Left lobe of liver (tissue), 2 donors: ENCODE measurements at places on chromosomes 4 and X. TPM values are rescaled to one million over a fixed set of nuclear protein-coding genes. Genes with fewer than 3 reads are reported as not detected.
A peak's percentile ranks its signal among the peaks of the same experiment; 100 is the strongest.

HPRT1 gene
- total RNA-seq, result 6.8 TPM

TSPYL2 gene
- 4.8 TPM for total RNA-seq

PARM1 gene
- total RNA-seq, result 0.40 TPM

SORCS2 gene
- total RNA-seq, result 0.35 TPM

FOXR2 gene
- not detected for total RNA-seq

SPANXC gene
- total RNA-seq, result not detected

RTL9 gene
- 0.08 TPM for total RNA-seq

SLITRK4 gene
- not detected for total RNA-seq

RTL5 gene
- 3.1 TPM for total RNA-seq

MAGEA2 gene
- total RNA-seq, result not detected

FGF2 gene
- 1.2 TPM for total RNA-seq

SLC16A2 gene
- total RNA-seq, result 65.6 TPM

BANK1 gene
- 0.10 TPM for total RNA-seq

IQCM gene
- not detected for total RNA-seq

DNA sequence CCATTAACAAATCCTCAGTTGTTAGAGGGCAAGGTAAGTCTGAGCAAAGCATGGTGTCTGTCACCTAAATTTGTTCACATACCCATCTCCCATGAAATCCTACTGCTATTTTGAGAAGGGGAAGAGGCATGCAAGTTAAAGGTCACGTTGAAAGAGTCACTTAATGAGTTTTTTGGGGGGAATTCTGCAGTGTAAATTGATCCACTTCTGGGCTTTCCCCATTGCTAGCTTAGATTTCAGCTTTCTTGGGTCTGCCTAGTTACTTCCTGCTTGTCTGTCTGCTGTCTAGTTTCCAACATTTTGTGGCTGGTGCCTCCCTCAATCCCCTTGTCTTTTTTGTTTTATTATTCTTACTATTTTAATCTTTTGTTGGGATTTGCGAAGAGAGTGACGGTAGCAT is 32.0 kb downstream of the CEP135 start:
- DNase-seq, result no peak

DNA sequence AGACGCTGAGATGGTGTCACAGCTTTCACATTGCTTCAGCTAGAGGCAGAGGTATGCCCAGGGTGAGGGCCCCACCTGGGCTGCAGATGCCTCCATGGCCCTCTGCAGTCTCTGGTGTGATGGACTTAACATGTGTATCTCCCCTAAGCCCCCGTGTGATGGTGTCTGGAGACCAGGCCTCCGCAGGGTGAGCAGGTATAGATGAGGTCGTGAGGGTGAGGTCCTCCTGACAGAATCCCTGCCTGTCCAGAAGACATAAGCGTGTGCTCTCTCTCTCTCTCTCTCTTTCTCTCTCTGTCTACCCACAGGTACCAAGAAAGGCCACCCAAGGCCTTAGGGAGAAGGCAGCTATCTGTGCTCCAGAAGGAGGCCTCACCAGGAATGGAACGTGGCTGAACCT is 50.9 kb downstream of the CPZ start:
- DNase-seq, result peak; percentile 8

GRCh38 chr4:108165586-108165985 is 3.1 kb downstream of the LEF1 start:
- DNase-seq, result no peak

DNA sequence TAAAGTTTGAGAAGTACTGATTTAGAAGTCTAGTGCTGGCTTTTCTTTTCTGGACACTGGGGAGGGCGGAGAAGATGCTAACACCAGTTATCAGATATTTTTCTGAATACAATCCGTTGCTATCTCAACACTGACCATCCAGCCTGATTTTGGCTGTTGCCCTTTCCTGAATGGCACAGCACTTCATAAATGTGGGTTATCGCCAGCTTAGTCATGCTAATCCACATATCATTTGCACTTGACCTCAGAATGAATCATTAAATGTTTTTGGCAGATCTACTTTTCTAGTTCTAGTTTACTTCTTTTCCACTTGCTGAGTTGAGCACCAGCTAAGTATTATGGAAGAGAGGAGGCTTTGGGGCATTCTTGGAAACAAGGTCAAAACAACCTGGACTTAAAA is 60.8 kb upstream of the ESX1 start:
- DNase-seq, result no peak

GRCh38 chr4:26330186-26330787 is 9.5 kb downstream of the RBPJ start:
- no peak for DNase-seq

- no peak for DNase-seq
These were observed 51.8 kb downstream of the SCML1 start for GRCh38 chrX:17788956-17789562.

DNA sequence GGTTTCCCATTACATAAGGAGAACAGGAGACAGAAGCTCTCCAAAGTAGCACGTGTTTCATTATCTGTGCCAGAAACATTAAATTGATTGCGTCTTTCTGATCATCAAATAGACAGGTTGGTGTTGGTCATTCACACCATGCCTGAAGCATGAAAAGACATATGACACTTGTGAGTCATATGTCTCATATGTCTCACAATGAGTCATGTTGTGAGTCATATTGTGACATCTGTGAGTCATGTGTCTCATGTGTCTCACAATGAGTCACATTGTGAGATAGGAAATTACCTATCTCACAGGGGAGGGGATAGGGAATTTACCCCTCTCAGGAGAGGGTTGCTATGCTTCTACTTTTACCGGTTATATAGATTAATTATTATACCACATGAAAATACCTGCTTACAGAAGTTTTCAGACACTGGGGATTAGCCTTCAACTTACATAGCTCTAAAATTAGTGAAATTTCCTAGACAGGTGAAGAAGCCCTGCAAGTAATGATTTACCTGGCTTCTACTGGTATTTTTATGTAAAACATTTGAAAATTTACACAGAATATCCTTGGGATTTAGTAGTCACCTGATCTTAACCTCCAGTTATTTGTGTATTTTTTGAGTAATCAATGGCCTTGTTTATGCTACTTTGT is 80.8 kb downstream of the NPFFR2 start:
- no peak for DNase-seq

DNA sequence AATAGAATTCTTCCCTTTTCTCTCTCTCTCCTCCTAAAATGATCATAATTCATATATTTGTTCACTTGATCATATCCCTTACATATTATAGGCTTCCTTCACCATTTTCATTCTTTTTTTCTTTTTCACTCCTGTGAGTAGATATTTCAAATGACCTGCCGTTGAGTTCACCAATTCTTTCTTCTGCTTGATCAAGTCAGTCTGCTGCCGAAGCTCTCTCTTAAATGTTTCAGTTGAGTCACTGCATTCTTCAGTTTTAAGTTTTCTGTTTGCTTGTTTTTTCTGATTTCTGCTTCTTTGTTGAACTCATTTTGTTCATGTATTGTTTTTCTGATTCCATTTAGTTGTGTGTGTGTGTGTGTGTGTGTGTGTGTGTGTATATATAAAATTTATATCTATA is 354.3 kb downstream of the GPAT3 start:
- no peak for DNase-seq

GRCh38 chr4:124666496-124666895 is 46.0 kb downstream of the ANKRD50 start:
- no peak for DNase-seq

DNA sequence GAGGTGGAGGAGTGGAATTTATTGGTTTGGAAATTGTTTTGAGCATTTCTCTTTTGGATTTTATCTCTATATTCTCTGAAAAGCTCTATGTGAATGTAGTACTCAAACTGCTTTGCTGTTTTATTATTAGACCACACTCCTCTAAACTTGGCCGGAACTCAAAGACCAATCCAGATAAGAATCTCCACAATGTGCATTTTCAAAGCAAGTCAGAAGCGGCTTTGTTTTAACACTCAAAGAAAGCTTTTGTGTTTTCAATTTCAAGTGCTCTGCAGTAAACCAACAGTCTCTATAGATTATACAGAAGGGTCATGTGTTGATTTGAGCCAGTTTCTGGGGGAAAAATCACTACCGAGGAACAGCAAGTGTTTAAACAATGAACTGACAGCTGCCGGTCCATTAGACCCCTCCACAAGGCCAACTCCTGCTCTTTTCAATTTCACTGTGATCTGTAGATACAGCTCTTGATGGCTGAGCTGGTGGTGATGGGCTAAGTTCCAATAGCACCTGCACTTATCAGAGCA is 79.4 kb downstream of the FTHL17 start:
- no peak for DNase-seq

DNA sequence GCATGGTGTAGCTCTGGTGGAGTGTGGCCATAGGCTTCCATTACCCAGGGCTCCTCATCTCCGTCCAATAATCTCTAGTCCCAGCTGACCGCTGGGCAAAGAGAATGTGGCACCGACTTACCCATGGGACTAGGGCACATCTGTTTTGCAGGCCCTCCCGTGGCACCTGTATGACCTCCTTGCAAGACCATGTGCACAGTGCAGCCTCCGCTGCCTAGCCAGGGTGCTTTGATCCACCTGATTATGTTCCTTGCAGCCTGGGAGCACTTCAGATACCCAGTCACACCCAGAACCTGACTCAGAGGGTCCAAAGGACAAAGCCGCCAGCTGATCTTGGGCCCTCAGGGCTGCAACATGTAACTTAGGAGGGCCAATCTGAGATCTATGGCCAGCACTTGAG is 84.8 kb downstream of the PCDH10 start:
- no peak for DNase-seq

DNA sequence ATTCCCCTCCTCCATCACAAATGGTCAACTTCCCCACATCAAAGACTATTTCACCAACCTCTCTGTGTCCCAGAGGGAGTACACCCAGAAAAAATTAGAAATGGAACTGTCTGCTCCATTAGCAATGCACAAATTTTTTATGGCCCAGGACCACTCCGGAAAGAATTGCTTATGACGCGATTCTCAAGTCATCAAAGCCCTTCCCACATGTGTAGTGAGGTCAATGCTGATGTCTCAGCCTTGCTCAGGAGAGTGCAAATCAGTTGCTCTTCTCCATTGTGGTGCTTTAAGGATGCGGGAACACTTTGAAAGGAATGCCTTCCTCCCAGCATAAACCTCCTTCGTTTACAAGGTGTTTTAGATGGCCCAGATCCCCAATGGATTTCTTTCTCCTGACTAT is 518.3 kb downstream of the PPARGC1A start:
- no peak for DNase-seq

GRCh38 chr4:107147873-107148272 is 111.8 kb upstream of the DKK2 start:
- no peak for DNase-seq

DNA sequence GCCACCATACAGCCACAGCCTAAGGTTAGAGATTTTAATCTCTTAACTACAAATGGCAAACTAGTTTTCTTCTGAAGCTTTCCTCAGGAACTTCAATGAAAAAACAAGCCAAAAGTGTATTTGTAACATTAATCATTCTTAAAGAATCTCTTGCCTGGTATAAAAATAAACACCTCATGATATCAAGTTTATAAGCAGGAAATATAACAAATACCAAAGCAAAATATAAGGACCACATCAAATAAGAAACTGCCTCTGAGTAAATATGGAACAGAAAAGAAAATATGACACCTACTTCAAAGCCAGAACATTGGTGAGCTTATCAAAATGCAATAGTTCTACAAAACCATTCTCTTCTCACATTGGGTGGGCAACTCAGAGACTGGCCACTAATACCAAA is 89.9 kb downstream of the GPC4 start:
- no peak for DNase-seq

DNA sequence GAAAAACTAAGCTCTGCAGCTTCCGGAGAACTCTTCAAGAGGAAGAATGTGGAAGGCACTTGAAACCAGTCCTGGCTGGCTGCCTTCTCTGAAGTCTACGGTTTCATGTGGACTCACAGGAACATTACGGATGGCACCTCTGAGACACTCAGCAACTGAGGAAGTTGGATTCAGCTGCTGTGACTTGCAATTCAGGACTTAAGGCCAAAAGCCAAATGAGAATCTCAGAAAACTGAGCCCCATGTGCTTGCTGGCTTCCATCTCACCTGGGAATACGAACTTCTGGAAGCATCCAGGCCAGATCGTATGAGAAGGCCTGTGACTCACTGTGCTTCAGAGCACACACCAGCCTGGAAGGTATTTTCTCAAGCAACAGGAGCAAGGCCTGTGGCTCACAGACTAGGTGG is 107.8 kb upstream of the GPC4 start:
- DNase-seq, result no peak

DNA sequence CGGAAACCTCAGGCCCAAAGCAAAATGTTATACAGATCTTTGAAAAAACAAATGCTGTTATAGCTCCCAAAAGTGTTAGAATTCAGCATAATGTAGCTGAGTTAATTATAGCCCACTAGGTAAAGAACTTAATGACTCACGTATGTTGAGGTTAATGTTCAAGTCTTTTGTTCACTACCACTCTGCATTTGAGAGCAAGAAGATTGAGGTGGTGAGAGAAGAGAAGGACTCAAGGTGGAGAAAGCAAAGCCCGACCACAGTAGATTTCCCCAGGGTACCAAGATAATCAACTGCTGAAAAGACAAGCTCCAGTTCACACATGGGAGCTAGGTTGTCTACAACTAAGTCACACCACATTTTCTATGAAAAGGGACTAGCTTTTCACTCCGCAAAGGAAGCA is 480.2 kb downstream of the DTHD1 start:
- DNase-seq, result no peak

DNA sequence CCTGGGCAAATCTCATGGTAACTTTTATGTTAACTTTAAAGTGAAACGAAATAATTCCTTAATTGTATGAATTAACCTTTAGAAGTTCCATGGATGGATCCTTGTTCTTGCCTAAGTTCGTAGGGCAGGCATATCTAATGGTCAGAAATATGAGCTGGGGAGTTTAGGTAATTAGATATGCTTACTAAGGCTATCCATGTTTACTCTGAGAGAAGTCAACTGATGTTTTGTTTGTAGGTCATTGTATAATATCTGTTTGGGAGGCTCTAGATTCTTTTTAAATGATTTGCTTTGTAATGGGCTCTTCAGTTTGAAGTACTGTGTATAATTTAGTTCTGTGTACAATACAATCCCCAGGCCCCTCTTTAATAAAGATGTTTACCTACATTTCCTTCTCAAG is 117.0 kb downstream of the DCK start:
- DNase-seq, result no peak

GRCh38 chr4:170697045-170697444 is 607.3 kb upstream of the AADAT start:
- no peak for DNase-seq

DNA sequence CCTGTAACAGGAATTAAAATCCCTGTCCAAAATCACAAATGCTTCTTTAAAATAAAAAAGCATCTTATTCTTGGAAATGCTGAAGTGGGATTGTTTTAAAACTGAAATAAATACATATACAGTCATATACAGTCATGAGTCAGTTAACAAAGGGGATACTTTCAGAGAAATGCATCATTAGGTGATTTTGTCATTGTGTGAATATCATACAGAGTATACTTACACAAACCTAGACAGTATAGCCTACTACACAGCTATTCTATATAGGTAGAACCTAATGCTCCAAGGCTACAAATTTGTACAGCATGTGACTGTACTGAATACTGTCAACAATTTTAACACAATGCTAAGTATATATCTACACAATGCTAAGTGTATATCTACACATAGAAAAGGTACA is 104.3 kb downstream of the BRWD3 start:
- DNase-seq, result no peak

- peak; percentile 53 for DNase-seq
These were observed 16.3 kb downstream of the CD99 start for GRCh38 chrX:2707334-2707760.
